ENCODE measurements at places on chromosomes 11 and 22.

- DNase-seq = no peak
Measured at GRCh38 chr11:24234822-24235508, 261.9 kb upstream of the LUZP2 start.

DNA sequence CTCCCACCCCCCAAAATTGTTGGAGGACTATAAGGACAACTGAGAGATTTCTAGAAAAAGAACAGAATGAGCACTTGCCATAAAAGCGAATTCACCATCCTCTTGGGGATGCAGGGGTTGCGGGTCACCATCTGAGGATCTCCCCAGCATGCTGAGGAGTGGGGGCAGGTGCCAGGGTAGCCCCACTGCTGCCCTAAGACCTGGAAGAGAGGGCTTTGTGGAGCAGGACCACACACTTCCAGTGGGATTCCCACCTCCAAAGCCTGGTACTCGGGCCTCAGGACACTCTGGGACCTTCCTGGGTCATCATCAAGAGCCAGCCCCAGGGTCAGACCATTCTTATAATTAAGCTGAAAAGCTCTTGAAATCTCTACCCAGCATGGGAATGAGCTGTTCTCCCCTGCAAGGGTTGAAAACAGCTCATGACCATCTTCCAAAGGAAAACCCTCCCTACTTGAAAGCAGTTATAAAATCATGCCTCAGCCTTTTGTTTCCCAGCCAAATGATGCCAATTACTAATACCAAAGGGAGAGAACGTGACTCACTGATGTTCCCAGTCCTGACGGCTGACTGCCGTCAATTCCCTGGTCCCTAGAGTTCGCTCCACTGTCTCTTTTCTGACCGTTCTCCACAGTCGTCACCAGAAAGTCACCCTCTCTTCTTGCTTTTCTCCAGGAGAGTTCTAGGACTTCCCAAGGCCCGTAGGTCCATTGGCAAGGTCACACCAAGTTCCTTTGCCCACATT is 76.8 kb upstream of the CREB3L1 start:
- no peak for DNase-seq

GRCh38 chr11:44452827-44453572 is 112.5 kb upstream of the CD82 start:
- DNase-seq = no peak

GRCh38 chr11:65334696-65335295 is 1.1 kb downstream of the DPF2 start:
- no peak for DNase-seq

- DNase-seq = peak; percentile 93
Measured at GRCh38 chr11:65988791-65989592, 13.0 kb downstream of the EIF1AD start.

All from stimulated activated CD4-positive, alpha-beta T cell treated with anti-CD3 and anti-CD28 coated beads, Interleukin-4, amount 100 ng/mL, for 24 hours (primary cell).